ENCODE measurements at places on chromosomes 12 and 14. TPM values are rescaled to one million over a fixed set of nuclear protein-coding genes. Genes with fewer than 3 reads are reported as not detected.

Gene FAR2
- polyA plus RNA-seq: 0.39 TPM

Gene CNTN1
- polyA plus RNA-seq: not detected

Gene ADIPOR2
- polyA plus RNA-seq: 10.5 TPM

Gene KRT74
- polyA plus RNA-seq: not detected

Gene ARL1
- polyA plus RNA-seq: 14.3 TPM

Gene RERG
- polyA plus RNA-seq: not detected

Gene HEATR5A
- polyA plus RNA-seq: 5.6 TPM

Gene STAC3
- polyA plus RNA-seq: 4.9 TPM

Gene TTC8
- polyA plus RNA-seq: 2.7 TPM

Gene CCDC196
- polyA plus RNA-seq: not detected

Gene ZFHX2
- polyA plus RNA-seq: 0.21 TPM

Gene MYG1
- polyA plus RNA-seq: 34.7 TPM

Gene DPPA3
- polyA plus RNA-seq: not detected

Gene PTGER2
- 0.78 TPM for polyA plus RNA-seq

Gene FSCB
- not detected for polyA plus RNA-seq

Gene OR4E2
- polyA plus RNA-seq: not detected

Gene PPP1R13B
- polyA plus RNA-seq: 10.1 TPM

Gene SLC16A7
- 19.2 TPM for polyA plus RNA-seq

Gene TXNRD1
- 10.1 TPM for polyA plus RNA-seq

Gene TOMM20L
- not detected for polyA plus RNA-seq

Gene SLC15A5
- polyA plus RNA-seq: not detected

Gene FBRSL1
- 62.6 TPM for polyA plus RNA-seq

Gene TSPAN8
- polyA plus RNA-seq: not detected

Gene SERPINA5
- polyA plus RNA-seq: not detected

Gene KRT73
- polyA plus RNA-seq: 0.36 TPM

All from B cell (primary cell).